ENCODE measurements at places on chromosomes 16 and 17.

DNA sequence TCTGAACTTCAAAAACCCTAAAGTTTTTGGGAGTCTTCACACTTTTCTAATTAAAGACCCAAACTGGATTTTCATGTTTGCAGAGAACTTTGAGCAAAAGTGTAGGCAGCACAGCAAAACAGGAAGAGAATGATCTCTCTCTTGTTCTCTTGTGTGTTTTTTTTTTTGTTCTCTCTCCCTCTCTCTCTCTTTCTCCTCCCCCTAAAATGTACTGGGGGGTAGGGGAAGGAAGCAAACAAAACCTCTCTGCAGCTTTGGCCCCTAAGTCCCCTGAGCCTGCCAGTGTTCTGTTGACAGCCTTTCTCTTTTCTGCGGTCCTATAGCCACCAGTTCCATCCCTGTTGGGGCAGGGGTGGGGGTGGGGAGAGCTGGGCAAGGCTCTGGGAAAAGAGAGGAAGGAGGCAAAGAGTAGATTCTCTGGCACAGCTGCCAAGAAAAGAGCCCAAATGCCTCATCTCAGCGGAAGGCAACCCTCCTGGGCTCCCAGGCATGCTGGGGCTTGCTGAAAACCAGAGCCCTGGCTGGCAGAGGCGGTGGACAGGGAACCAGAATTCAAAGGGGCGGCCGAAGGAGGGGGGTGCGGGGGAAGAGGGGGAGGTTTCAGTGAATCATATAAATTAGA, 295.3 kb downstream of the SOX9 start:
- no peak for DNase-seq

GRCh38 chr17:57395721-57396321, 139.5 kb downstream of the MSI2 start:
- DNase-seq: no peak

DNA sequence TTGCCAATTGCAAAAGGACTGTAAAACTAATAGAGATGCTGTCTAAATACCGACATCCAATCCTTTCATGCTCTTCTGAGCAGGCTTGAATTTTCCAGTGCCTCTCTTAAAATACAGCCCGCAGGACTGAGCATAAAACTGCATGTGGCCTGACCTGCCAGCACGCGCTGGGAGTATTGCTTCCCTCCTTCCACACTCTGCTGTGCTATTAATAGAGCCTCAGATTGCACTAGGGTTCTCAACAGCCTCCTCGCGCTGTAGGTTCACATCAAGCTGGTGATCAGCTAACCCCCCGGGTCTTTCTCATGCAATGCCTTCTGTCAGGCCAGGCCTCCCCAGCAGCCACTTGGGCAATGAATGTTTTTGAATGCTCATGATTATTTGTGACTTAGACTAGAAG, 14.2 kb upstream of the MSI2 start:
- DNase-seq: no peak

- no peak for DNase-seq
These were observed 103.8 kb downstream of the ANKRD11 start for GRCh38 chr16:89386306-89387185.

- no peak for DNase-seq
These were observed 40.6 kb downstream of the GOSR1 start for GRCh38 chr17:30517786-30518185.

GRCh38 chr17:82457073-82457928, 1.2 kb upstream of the NARF start:
- no peak for DNase-seq

DNA sequence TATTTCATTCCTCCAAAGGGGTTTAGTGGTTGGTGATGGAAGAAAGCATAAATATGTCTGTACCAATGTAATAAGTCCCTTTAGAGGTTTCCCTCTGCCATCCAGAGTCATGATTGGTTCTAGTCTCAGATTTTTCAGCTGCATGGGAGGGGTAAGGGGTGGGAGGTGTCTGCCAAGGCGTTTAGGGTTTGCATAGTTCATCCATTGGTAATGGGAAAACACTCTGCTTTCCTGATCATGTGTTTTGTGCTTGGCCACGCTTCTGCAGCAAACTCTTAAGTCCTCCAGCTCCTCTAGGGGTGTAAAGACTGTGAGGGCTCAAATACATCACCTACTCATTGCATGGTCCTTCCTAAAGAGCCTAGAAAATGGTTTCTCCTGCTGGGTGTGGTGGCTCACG, 29.8 kb downstream of the LIG3 start:
- DNase-seq: no peak

DNA sequence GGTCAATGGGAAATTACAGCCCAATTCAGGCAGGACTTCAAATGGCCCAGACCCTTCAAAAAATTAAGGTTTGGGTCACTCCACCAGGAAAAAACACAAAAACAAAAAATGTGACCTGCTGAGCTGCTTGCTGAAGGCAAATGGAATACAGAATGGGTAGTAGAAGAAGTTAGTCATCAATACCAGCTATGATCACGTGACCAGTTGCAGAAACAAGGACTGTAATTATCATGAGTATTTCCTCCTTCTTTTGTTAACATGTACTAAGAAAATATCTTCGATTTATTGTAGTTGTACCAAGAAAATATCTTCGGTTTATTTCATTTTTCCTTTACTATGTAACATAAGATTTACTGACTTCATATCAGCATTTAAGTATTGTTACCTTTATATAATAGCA, 1183.6 kb downstream of the CDH8 start:
- no peak for DNase-seq

- no peak for DNase-seq
These were observed 13.0 kb downstream of the CDYL2 start for GRCh38 chr16:80791411-80791810.

- DNase-seq: no peak
These were observed 14.4 kb downstream of the CANT1 start for GRCh38 chr17:78995022-78995760.

GRCh38 chr17:77373299-77374169, 232.8 kb downstream of the SEC14L1 start:
- no peak for DNase-seq

DNA sequence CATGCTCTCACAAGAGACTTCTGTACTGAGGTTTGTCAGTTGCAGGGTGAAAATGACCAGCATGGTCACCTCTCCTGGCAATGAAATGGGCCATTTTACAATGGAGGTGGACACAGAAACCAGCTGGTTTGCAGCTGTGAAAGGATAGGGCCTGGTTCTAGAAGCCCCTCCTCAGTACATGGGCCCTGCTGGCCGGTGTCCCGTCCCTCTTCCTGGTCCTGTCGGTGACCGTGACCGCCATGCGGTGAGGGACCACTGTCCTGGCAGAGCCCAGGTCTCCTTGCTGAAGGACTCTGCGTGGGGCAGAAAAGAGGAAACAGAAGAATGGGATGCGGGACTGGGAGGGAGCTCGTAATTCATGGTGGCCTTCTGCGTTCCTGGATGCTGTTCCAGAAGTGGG, 76.0 kb upstream of the ZNF423 start:
- no peak for DNase-seq

DNA sequence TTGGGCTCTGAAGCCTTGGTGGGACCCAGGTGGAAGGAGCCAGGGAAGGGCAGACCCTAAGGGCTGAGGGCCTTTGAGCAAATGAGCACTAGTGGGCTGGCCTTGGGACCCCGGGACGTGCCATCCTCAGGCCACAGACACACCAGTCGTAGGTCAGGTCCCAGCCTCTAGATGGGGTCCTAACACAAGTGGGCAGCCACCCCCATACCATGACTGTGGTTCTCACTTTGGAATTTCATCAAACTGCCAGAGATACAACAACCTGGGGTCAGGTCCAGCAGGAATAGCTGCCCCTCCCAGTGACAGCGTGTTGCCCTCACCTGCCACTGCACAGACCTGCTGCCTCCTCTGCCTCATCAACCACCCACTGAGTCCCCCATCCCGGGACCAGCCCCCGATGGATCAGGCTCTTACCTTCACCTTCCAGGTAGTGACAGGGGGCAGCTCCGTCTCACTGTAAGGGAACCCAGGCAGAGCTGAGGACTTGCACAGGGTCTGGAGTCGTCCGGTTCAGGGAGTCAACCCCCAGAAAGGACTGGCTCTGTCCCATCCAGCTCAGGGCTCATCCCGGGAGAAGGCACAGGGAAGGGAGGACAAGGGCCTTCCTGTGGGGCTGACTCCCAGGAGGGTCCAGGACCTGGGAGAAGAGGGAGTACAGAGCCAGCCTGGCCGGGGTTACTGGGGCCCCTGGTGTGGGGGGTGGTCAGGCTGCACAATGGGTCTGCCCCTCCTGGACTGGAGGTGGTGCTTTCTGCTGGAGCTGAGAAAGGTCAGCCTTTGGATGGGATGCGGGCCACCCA, 40.0 kb downstream of the LGALS9 start:
- no peak for DNase-seq

GRCh38 chr17:50134206-50135110, 4.5 kb upstream of the SAMD14 start:
- DNase-seq: no peak

GRCh38 chr16:34648-34987, 18.8 kb downstream of the POLR3K start:
- DNase-seq: no peak

GRCh38 chr16:53220585-53220984, 165.8 kb downstream of the CHD9 start:
- no peak for DNase-seq

GRCh38 chr16:56677474-56677873, 4.8 kb upstream of the MT1X start:
- no peak for DNase-seq

- no peak for DNase-seq
These were observed 100.7 kb downstream of the SOCS1 start for GRCh38 chr16:11155284-11155806.

- no peak for DNase-seq
These were observed 165.3 kb upstream of the ZNF267 start for GRCh38 chr16:31708348-31708747.

DNA sequence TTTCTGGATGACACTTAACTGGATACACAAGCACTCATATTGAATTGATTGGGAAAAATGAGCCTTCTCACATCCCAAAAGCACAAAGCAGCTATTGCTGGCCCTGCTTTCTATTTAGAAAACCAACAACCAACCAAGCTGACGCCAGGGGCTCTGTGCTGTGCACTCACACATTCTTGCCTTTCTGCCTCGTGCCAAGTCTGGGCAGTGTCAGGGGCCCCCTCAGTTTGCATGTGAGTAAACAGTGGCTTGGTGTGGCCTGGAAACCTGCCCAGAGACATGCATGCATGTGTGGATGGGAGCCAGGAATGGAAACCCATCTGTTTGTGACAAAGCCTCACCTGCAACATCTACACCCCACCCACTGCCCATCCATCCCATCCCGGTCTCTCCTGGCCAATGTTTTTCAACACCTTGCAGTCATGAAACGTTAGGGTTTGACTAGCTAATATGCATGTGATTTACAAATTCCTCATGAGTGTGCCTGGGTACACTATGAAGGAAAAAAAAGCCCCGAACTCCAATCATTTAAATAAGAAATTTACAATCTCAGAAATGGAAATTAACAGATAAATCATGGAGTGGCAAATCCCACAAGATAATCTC, 20.4 kb downstream of the MIEF2 start:
- no peak for DNase-seq

- DNase-seq: no peak
These were observed 42.1 kb downstream of the MAP1LC3B start for GRCh38 chr16:87434146-87434667.

- no peak for DNase-seq
These were observed 40.7 kb upstream of the GPR139 start for GRCh38 chr16:20114356-20114755.

DNA sequence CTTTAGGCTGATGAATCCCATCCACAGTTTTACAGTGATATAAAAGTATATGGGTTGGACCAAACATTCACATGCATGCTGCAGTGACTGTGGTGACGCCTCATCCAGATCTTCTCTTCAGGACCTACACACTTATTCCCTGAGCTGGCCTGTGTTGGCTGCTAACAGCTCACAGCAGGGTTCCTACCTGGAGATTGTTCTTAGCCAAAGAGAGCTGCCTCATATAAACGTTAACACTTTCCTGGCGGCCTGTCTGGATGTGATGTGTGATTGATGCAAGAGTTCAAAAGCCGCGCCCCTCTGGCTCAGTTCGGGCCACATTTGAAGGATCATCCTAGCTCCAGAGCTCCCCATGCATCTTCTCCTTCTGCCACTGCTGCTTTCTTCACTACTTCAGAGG, 93.0 kb upstream of the NETO2 start:
- DNase-seq: no peak

GRCh38 chr17:74379495-74380085, 12.3 kb downstream of the GPR142 start:
- DNase-seq: peak; percentile 80

DNA sequence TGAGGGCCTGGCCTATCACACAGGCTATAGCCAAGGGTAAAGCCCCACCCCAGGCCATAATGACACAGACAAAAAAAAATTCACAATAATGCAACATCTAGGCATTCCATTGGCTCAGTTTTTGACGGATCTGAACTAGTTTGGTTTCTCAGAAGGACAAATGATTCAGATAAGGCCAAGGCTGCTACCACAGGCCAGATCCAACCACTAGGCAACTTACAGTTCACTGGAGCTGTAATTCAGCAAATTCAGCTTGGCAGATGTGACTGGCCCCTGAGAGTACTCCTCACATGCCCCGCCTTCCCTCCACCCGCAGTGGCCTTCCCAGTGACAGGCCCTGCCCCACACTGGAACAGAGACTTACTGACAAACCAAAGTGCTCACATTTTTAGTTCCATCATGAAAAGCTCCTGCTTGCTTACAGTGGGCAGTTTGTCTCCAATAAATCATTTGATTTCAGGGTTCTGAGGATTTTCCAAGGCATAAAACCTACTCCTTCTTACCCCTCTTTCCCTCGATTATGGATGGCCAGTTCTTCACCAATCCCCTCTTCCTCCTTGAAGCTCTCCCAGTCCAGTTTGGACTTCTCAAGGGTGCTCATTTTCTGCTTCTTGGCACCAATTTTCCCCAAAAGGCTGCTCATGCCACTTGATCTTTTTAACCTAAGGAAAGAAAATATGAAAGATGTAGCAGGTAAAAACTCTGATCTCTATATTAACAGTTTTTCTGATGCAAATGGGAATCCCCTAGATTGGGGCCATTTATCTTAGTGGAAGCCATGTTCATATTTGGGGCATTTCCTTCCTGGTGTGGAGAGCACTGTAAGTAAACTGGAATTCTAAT, 53.3 kb upstream of the BCAR1 start:
- no peak for DNase-seq

GRCh38 chr16:76614269-76614668, 337.1 kb downstream of the CNTNAP4 start:
- no peak for DNase-seq

- no peak for DNase-seq
These were observed 38.0 kb downstream of the HEATR3 start for GRCh38 chr16:50103764-50104163.

GRCh38 chr17:37493249-37494027, 3.7 kb downstream of the DUSP14 start:
- no peak for DNase-seq

GRCh38 chr16:67723151-67723910, 4.2 kb upstream of the GFOD2 start:
- DNase-seq: no peak

GRCh38 chr16:54822492-54822891, 108.2 kb upstream of the IRX5 start:
- no peak for DNase-seq

DNA sequence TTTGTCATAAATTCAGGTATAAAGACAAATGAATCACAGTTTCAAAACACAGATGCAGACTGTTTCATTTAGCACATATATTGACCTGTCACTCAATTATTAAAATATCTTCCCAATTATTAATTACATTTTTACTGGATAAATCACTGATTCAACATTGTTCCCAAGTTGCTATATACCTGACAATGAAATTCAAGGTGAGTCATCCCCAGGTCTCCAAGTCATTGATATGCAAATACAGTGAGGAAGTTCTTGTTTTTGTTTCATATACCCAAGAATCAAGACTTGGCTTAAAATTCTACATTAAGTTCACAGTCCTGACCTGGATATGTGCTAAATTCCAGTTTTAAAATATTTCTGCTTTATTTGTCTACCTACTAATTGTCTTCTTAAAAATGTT, 599.3 kb upstream of the PSMD7 start:
- no peak for DNase-seq

All from stimulated activated naive B cell treated with anti-CD40 and anti-IgM and Interleukin-4, amounts not matched to agents 10 μg/mL and 1 μg/mL and 100 μg/mL, for 72 hours (primary cell).